ENCODE measurements at places on chromosomes 12 and 14. TPM values are rescaled to one million over a fixed set of nuclear protein-coding genes. Genes with fewer than 3 reads are reported as not detected.

DNA sequence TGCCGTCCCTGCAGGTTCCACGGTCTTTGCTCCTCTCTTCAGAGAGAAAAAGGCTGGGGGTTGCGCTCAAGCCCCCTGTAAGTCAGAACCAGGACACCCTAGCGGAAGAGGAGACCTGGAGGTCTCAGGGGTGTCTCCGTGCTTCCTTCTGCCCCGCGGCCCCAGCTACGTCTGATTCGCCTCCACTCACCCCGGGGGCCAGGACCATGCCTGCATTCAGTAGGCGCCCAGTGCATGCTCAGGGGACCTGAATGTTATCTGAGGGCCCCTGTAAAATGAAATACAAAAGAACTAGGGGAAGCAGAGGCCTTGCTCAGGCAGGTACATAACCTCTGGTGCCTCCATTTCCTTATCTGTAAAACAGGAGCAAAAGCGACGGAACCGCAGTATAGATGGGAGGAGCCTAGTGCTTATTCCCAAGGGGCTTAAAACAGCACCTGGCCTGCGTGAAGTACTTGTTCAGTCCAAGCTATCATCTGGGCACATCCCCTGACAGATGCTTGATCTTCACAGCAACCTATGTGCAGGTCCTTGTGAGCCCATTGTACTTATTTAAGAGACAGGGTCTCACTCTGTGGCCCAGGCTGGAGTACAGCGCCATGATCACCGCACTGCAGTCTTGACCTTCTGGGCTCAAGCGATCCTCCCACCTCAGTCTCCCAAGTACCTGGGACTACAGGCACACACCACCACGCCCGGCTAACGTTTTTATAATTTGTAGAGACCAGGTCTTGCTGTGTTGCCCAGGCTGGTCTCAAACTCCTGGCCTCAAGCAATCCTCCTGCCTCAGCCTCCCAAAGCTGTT, 110.3 kb upstream of the NCOR2 start:
- no peak for DNase-seq

GRCh38 chr14:28102814-28103213, 663.8 kb upstream of the FOXG1 start:
- DNase-seq, result no peak

DNA sequence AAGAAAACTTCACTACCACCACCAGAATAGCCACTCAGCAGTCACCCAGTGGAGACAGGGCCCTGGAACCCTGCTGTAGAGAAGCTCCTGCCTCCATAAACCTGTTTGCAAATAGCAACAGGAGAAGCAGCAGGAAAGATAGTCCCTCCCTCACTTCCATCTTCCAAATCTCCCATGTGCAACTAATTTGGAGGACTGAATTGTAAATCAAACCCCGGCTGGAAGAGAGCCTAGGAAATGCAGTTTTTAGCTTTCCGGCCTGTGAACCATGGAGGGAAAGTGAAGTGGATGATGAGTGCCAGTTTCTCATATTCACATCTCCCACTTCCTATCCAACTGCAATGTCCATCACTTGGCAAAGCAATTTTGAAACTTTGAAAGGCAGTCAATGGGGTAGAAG, 167.2 kb upstream of the FRMD6 start:
- no peak for DNase-seq

GRCh38 chr14:29601616-29602015, 326.0 kb downstream of the PRKD1 start:
- no peak for DNase-seq

- no peak for DNase-seq
These were observed 15.4 kb downstream of the SAMD4A start for GRCh38 chr14:54582334-54582733.

DNA sequence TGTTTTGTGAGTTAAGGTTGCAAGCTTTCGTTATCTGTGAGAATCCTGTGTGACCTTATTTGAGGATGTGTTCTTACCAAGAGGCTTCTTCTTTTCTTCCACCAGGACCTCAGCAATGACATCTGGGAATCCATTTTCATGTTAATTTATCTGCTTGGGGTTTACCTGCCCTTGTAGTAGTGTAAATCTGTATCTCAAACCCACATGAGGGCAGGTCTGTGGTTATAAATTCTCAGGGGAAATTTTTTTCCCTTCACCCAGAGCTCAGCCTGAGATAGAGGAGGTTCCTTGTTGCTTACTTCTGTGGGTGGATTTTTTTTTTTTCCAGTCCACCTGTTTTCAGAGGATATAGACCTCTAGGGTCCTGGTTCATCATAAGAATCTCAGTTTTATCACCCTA, 70.8 kb downstream of the AKAP6 start:
- no peak for DNase-seq

DNA sequence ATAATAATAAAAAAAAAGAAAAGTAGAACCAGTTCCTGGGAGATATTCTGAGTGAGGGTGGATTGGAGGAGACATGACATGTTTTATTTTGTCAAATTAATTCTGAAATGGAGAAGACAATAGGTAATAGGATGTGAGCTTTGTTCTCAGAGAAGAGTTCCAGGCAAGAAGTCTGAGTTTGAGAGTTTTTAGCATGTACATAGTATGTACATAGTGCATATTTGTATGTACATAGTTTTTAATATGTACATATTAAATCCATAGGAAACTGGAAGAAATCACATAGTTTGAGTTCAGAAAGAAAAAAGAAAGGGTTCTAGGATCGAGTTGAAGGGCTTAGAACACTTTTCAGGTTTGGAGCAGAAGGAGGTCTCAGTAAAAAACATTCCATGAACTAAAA, 47.5 kb downstream of the LRFN5 start:
- no peak for DNase-seq

- DNase-seq, result no peak
These were observed 10.5 kb downstream of the E2F7 start for GRCh38 chr12:77054851-77055250.

GRCh38 chr12:102765736-102766135, 151.3 kb downstream of the PAH start:
- no peak for DNase-seq

- peak; percentile 89 for DNase-seq
These were observed 88.5 kb upstream of the NCOR2 start for GRCh38 chr12:124655698-124656516.

DNA sequence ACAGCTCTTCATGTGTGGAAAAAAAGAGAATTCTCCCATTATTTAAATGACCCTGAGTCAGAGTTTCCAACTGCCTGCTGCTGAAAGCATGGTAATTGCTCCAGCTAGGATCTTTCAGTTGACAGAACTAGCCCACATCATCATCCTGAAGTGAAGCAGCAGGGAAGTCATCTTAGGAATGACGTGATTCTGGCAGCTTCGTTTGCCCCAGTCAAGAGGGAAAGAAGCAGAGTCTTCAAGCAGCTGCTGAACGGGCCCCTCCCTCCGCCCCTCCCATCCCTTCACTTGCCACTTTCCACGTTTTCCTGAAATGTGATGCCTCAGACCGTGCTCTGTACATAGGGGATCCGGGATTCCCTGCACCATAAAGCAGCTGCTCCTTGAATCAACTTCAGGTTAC, 455.0 kb upstream of the TMEM132C start:
- peak; percentile 62 for DNase-seq

DNA sequence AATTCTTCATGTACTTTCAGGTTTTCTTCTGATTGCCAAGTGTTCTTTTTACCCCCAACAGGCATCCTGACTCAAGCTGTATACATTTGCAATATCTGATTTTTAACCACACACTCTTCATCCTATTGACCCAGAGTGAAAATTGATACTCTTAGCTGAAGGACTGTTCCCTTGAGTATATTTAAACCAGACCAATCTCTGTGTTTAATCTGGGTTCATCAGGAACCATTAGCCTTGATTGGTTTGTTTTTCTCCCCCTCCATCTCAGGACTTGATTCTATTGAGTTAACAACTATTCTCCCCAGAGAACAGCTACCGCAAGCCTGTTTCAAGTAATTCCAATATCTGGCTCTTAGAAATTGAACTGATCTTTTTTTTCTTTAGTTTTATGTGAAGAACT, 222.3 kb upstream of the NOVA1 start:
- no peak for DNase-seq

PSMA6 gene
- total RNA-seq, result 109 TPM

PRICKLE1 gene
- total RNA-seq, result 19.3 TPM

CMA1 gene
- 2.8 TPM for total RNA-seq

CD69 gene
- total RNA-seq, result 8.4 TPM

DEPDC4 gene
- 0.29 TPM for total RNA-seq

REC8 gene
- total RNA-seq, result 13.2 TPM

All from aorta (tissue), 5 donors.